ENCODE measurements at places on chromosomes 1 and 21.

GRCh38 chr1:59128784-59129227 is 168.1 kb upstream of the FGGY start:
- no peak for DNase-seq

GRCh38 chr1:111990878-111991718 is 1.6 kb upstream of the KCND3 start:
- DNase-seq: no peak

DNA sequence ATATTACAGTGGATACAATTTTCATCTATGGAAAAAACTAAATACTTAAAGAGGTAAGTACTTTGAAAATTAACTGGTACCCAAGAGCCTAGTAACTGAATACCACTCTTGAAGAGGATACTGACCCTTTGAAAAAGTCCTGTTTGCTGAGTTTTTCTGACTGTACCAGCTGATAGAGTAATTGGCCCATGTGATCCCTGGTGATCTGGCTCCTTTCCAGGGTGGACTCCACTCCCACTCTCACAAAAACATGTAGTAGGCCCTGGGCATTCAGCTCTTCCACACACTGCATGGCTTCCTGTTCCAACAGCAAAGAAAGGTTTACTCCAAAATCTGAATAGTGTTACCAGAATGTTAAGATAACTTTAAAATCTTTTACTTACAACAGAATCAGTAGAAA is 53.6 kb upstream of the HP1BP3 start:
- no peak for DNase-seq

- no peak for DNase-seq
Observed at GRCh38 chr1:2405588-2406295, 6.6 kb downstream of the PEX10 start.

DNA sequence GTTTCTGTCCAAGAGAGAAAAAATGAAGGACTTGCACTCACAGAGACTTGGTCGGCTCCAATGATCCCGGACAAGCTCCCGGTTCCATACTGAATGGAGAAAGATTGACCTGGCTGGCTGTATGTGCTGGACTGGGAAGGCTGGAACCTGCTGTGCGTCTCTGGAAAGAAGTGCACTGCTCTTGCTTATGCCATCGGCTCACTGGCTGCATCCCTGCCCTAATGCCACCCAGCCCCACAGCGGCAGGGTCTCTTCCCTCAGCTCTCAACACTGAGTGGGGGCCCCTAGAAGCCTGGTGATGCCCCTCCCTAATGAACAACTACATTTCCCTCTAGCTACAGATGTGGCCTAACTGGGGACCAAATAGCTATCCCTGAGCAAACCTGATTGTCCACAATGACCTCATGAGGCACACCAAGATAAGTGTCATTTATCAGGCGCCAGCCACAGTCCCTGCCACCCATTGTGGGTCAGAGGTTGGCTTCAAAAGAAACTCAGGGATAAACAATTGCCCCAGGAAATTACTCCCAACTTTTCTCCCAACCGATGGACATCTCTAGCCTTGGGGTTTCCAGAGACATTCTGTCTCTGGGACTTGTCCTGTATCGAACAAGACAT is 2.6 kb downstream of the CTSE start:
- DNase-seq: no peak

DNA sequence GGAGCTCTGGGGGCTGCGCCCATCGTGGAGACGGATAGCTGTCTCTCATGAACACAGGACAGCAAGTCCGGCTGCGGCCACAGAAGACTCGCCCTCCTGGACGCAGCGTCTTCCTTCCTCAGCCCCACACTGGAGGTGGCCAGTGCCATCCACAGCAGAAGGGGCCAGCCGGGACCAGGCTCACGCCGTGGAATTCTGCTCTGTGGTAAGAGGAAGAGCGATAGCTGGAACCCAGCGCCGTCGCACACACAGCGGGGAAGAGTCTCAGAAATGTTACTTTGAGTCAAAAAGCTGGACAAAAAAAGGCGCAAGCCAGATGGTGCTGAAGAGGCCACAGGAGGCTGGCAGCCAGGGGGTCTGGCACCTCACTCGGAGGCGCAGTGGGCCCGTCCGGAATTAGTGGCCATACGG is 113.9 kb upstream of the COL6A1 start:
- DNase-seq: no peak

DNA sequence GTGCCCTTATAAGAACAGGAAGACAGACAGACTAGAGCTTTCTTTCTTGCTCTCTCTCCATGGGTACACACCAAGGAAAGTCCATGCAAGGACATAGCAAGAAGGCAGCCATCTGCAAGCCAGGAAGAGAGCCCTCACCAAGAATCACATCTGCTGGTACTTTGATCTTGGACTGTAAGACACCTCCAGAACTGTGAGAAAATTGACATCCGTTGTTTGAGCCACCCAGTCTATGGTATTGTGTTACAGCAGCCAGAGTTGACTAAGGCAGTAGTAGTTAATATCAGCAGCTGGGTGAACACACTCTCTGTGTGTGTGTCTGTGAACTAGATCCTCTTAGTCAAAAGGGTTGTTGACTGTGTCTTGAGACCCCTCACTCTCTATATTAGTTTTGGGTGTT is 53.8 kb upstream of the PPP2R5A start:
- DNase-seq: no peak

DNA sequence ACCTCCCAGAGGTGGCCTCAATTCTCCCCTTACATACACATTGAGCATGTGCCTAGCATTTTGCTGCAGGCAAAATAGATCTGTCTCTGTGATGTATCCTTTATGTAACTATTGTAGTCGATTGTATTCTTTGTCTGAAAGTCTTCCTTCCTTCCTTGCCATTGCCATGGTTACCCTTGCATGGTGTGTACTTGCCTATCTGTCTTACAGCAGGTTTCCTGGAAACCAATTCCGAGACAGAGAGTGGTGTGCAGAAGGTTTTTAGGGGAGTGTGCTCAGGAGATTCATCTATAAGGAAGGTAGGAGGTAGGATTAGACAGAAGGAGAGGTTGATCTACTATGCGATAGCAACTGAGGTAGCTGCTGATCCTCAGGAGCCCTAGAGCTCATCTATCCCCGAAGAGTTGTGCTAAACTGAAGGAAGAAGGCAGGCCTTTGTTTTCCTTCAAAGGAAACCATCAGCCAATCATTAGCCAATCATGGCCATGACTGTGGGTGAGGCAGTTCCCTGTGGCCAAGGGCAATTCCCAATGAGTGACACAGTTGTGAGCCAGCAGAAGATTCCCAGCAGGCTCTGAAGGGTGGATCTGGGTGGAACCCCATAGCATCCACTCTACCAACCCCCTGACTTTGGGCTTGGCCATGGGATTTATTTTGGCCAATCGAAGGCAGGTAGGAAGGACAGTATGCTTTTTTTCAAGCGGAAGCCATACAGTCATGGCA is 15.0 kb downstream of the CITED4 start:
- DNase-seq: no peak

- no peak for DNase-seq
Observed at GRCh38 chr1:24575905-24576587, 20.2 kb downstream of the NCMAP start.
